ENCODE measurements at places on chromosomes 2 and 18.

GRCh38 chr18:32208023-32208422 lies 18.2 kb downstream of the MEP1B start:
- no peak for DNase-seq

DNA sequence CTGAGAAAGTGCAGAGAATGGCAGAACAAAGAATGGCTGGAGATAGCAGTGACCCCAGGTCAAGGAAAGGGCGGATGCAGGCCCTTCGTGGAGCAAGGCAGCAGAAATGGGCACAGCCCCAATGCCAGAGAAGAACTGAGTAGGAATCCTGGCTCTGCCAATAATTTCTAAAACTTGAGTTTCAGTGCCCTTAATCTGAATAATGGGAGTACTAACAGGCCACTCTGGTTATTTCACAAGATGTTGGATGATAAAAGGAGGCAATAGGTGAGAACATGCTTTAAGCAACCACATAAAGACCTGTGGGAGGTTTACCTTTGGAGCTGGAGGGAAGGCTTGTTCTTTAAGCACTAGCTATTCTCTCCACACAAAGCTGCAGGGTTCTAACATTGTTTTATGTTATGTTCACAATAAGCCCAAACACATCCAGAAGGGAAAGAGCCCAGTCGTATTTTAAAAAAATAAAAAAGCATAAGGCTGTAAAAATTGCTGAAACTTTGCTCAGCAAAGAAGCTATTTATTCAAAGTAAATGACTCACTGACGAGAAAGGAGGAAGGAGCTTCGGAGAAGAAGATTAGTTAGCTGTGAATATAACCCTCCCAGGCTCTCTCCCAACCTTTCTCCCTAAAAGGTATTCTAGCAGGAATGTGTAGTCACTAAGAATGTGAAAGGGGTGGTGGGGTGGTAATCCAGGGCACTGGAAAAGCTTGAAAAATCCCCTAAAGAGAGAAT lies 470.2 kb downstream of the TXNL1 start:
- no peak for DNase-seq

GRCh38 chr2:96359310-96359709 lies 23.7 kb downstream of the NCAPH start:
- no peak for DNase-seq

DNA sequence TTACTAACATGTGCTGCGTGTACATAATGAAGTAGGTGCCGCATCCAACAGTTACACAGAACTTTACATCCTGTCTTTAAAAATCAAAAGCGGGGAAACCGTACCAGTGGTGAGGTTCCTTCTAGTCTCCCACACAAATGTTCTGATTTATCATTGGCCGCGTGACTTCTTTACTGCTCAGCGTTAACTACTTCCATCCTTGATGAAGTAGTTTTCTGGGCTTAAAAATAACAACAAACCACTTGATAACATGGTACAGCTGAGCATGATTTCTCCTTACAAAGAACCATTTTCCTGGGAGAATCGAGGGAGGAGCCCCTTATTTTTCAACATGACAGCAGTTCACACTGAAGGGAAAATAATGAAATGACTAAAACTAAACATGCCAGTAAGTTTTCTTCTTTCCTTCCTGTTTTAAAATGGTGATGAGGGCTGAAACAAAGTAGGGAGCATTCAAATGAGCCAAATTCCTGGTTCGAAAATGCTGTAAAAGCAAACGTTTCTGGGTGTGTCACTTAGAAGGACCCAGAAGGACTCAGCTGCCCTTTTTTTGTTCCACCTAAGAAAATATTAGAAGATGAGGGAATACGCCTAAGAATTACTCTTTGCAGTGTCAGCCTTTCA lies 9.9 kb downstream of the EMILIN2 start:
- no peak for DNase-seq

- DNase-seq: no peak
Observed at GRCh38 chr2:127614731-127615130, 31.2 kb upstream of the GPR17 start.

DNA sequence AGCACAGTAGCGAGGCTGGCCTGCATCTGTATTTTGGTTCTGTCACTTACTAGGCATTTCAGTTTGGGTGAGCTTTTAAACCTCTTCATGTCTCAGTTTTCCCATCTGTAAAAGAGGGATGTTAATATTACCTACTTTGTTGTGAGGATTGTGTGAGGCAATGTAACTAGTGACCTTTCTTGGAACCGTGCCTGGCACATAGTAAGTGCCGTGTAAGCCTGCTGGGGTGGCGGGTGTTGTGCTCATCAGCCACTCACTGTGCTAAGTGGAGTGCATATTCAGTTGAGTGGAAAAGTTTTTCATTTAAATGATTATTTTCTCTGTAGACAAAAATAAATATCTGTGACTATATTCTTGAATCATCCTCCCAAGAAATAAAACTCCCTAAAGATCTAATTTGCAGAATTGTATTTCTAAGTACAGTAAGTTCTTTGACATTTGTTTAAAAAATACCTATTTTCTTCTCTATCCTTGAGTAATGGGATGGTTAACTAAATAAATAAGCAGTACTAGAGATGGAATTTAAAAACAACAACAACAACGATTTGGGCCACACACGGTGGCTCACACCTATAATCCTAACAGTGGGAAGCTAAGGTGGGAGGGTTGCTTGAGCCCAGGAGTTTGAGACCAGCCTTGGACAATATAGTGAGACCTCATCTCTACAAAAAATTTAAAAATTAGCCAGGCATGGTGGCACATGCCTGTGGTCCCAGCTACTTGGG lies 56.7 kb downstream of the MALT1 start:
- no peak for DNase-seq

- DNase-seq: no peak
Observed at GRCh38 chr18:79987566-79987965, 797 bp downstream of the TXNL4A start.

DNA sequence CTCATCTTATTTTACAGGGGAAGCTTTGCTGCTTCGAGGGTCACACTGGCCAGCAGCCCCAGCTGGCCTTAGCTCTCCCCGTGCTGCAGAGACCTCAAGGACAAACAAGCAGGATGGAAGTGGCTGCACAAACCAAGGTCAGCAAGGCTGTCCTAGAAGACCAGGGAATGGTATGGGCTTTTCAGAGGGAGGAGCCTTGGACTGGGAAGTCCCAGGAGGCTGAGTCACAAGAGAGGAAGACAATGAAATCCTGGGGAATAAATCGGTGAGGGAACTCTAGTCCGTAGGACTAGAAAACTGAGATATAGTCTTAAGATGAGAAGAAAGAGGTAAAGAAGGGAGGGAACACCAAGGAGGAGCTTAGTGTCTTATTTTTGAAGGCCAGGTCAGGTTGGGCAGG lies 15.7 kb downstream of the CREG2 start:
- no peak for DNase-seq

- DNase-seq: no peak
Observed at GRCh38 chr2:164198256-164198655, 423.0 kb downstream of the GRB14 start.

GRCh38 chr18:64994370-64994769 lies 756.4 kb upstream of the CDH7 start:
- no peak for DNase-seq

GRCh38 chr2:111201214-111201613 lies 80.5 kb downstream of the BCL2L11 start:
- DNase-seq: no peak
